Activated CD4-positive, alpha-beta T cell treated with anti-CD3 and anti-CD28 coated beads, Interleukin-2, amount 10 ng/mL, durations not matched to agents 24 days and 14 days (primary cell): ENCODE measurements at places on chromosomes 7 and 10. TPM values are rescaled to one million over a fixed set of nuclear protein-coding genes. Genes with fewer than 3 reads are reported as not detected.

ANKRD7 gene
- total RNA-seq, result not detected in 2 replicates

TMEM196 gene
- total RNA-seq, result not detected in 2 replicates

DGKI gene
- total RNA-seq, result 16.2 and 21.4 TPM in 2 replicates

MPP7 gene
- 0.43 and 0.54 TPM in 2 replicates for total RNA-seq

CYP3A4 gene
- total RNA-seq, result not detected in 2 replicates

ZNF3 gene
- 21.5 and 23.3 TPM in 2 replicates for total RNA-seq

DNA sequence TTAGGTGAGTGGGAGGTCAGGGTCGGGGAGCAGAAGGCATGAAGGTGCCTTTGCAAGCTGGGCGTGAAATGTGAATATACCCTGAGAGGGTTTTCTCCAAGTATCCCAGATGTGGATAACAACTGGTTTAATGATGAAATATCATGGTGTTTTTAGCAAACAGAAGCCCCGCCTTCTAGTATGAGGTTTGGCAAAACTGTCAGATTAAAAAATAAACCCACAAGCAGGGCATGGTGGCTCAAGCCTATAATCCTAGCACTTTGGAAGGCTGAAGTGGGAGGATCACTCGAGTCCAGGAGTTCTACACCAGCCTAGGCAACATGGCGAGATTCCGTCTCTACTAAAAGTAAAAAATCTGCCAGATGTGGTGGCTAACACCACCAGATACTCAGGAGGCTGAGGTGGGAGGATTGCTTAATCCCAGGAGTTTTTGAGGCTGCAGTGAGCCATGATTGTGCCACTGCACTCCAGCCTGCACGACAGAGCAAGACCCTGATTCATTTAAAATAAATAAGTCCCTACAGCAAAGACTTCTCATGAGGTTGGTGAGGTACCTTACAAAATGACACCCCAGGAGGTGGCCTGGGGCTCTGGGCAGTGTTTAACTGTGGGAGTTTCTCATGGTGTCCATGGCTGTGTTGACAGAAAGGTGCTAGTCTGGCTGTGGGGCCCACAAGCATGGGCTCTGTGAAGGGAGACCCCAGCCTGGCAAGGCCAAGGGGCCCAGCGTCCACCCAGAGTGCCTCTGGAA, 6.7 kb upstream of the PWWP2B start:
- DNase-seq, result no peak

GRCh38 chr7:2838873-2839578, 5.1 kb downstream of the GNA12 start:
- DNase-seq, result no peak

DNA sequence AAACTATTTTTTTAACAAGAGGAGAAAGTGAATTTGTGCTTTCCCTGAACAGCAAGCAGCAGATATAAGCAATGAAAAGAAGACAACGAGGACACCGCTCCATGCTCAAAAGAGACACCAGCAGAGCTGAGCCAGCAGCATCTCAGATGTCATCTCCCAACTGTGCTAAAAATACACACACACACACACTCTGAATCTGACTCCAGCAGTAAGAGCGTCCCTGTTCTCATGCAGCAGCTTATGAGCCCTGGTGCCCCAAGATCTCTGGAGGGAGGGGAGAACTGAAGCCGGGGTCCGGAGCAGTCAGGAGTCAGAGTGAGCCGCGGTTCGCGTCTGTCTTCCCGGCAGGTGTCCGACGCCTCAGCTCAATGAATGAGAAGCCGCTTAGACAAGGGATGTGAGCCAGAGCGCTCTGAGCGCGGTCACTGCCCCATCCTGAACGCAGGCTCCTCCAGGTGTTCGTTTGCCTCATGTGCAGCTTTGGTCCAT, 49.2 kb downstream of the SVIL start:
- no peak for DNase-seq

GRCh38 chr10:100347568-100348195, 649 bp downstream of the SCD start:
- peak; percentile 65 for DNase-seq

GRCh38 chr7:11923376-11923930, 91.5 kb upstream of the THSD7A start:
- no peak for DNase-seq
